ENCODE measurements at places on chromosomes 5 and 9.

DNA sequence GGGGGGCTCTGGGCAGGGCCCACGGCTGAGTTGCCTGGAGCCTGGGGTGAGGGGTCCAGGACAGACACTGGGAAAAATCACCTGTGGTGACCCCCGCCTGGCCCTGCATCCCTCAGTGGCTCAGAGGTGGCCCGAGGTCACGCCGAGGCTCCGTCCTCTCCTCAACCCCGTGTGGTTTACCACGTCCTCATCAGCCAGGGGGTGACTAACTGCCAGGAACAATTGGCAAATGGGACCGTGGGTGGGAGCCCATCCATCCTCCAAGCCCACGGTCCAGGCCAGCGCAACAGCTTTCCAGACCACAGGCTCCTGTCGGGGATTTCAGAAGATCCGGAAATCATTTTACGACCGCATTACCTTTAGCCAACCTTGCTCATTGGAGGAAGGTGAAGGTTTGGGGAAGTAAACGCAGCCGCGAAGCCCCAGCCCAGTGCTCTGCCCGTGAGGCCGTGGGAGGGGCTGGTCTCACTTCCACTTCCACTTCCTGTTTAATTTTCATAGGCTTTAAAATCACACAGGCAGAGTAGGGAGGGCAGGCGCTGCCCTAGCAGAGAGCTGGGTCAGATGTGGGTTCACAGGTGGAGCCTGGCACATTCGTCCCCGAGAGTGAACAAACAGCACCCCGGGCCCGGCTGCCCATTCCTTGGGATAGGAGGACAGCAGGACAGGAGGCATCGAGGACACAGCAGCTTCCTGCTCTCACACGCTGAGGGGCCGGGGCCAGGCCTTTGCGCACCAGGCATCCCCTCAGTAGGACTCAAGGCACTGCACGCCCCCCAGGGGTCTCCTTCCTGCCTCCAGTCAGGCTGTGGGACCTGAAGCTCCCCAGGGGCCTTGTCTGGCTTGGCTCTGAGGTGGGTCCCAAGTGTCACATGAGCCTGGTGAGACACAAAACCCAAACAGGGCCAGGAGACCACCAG is 19.8 kb upstream of the SLC9A3 start:
- peak; percentile 62 for DNase-seq

DNA sequence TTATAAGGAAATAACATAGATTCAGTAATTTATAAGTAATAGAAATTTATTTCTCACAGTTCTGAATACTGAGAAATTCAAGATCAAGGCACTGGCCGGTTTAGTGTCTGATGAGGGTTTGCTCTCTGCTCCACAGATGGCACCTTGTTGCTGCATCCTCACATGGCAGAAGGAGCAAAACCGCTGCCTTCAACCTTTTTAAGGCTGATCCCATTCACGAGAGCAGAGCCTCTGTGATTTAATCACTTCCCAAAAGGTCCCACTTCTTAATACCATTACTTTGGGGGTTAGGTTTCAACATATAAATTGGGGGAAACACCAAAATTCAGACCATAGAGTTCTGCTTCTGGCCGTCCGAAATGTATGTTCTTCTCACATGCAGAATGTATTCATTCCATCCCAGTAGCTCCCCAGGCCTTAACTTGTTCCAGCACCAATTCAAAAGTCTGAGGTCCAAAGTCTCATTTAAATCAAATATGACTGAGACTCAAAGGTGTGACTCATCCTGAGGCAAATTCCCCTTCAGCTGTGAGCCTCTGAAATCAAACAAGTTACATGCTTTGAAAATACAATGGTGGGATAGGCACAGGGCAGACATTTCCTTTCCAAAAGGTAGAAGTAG is 30.6 kb downstream of the BAAT start:
- DNase-seq = no peak

GRCh38 chr5:14362491-14362890 is 219.1 kb upstream of the OTULINL start:
- DNase-seq = no peak

- no peak for DNase-seq
Observed at GRCh38 chr9:92395617-92396016, 8.8 kb downstream of the OGN start.

DNA sequence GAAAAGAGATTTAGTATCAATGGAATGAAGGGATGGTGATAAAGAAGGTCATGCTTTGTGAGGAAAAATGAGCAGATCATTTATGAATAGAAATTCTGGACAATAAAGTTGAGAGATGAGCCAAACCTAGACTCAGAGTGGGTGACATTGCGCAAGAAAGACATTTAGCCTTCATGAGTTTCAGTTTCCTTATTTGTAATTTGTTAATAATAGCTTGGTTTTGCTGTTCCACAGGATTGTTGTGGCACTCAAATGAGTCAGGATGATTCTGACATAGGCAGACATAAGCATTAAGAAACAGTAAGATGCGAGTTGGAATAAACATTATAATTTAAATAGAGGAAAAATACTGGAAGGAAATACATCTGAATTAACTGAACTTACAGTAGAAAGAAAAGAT is 34.8 kb downstream of the ITGA2 start:
- DNase-seq = no peak

DNA sequence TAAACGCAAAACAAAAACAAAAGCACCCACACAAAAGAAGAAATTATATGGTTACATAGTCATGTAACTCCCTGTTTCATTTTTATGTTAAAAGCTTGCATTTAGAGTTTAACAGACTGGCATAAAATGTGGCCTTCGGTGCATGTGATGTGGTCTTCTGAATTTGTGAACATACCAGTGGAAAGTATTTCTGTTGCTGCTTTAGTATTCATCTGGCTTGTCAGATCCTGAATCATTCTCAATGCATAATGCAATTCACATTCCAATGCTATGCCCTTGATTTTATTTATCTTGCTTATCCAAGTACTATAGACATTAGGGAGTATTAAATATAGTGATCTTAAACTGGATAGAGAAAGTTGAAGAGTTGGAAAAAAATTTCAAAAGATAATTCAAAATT is 740.2 kb upstream of the ZNF608 start:
- DNase-seq = no peak

- DNase-seq = no peak
Observed at GRCh38 chr5:136793300-136793699, 428.0 kb upstream of the TRPC7 start.

- no peak for DNase-seq
Observed at GRCh38 chr9:106052166-106052565, 357.8 kb downstream of the TMEM38B start.

DNA sequence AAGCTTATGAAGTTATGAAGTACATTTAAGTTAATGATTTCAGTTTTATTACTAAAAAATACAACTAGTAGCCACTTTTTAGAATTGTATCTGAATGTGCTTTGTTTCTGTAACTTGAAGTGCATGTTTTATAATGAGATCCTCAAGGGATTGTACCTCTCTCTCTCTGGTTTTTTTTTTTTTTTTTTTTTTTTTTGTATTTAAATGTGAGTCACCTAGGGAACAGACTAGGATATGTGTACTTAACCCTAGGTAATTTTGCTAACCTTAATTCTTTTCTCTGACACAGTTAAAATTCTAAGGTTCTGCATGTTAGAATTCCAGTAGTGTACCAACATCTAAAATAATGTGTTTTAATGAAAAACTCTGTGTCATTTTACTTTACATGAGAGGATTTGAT is 59.5 kb downstream of the CDC42SE2 start:
- no peak for DNase-seq
